Uterus (tissue), 4 donors: ENCODE measurements at places on chromosomes 4 and X. TPM values are rescaled to one million over a fixed set of nuclear protein-coding genes. Genes with fewer than 3 reads are reported as not detected.

GRCh38 chr4:8840816-8841455 is 30.7 kb downstream of the HMX1 start:
- peak; percentile 1 for DNase-seq

The CISD2 gene
- total RNA-seq, result 3.8 TPM

- DNase-seq, result no peak
Measured at GRCh38 chr4:164731827-164732474, 22.0 kb upstream of the SMIM31 start.

GRCh38 chrX:74293343-74293946 is 10.5 kb upstream of the ZCCHC13 start:
- peak; percentile 78 for DNase-seq

DNA sequence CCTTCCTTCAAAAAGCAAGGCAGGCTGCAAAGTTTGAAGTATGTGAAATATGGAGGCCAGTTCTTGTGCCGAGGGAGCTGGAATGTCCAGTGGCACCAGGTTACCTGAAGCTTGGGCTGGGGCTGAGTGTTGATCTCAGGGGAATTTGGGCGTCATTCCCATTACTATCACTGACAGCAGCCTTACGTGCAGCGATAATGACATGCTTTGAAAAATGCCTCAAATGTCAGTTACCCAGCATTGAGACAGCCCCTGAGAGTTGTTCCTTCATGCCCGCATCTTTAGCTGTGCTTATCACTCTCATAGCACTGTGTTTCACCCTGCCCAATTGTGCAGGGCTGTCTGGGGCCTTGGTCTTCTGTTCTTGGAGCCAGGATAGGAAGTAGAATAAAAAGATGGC is 27.4 kb downstream of the SLC16A2 start:
- no peak for DNase-seq

GRCh38 chrX:69028006-69028760 is 137.1 kb downstream of the PJA1 start:
- no peak for DNase-seq

DNA sequence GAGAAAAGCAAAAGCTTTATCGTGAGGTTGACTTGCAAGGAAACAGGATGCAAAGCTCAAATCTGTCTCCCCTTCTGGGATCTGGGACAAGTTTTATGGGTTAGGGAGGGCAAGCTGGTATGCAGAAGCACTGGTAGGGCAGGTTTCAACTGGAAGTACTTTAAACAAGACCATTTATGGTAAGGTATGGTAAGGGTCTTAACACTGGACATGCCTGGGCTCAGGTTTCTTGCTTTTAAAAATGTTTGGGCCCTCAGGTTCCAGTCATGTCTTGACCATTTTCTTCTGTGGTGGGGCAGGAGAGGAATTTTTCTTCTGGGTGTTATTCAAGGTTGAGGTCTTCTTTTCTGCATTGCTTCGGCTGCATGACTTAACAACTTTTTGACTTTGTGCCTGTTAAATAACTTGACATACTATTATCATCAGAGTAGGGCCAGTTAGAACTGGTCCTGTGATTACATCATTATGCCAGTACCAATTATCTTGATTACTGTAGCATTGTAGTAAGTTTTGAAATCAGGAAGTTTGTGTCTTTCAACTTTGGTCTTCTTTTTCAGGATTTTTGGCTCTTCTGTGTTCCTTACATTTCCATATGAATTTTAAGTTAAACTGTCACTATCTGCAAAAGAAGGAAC is 33.7 kb downstream of the CD38 start:
- no peak for DNase-seq

The FABP2 gene
- total RNA-seq, result not detected

DNA sequence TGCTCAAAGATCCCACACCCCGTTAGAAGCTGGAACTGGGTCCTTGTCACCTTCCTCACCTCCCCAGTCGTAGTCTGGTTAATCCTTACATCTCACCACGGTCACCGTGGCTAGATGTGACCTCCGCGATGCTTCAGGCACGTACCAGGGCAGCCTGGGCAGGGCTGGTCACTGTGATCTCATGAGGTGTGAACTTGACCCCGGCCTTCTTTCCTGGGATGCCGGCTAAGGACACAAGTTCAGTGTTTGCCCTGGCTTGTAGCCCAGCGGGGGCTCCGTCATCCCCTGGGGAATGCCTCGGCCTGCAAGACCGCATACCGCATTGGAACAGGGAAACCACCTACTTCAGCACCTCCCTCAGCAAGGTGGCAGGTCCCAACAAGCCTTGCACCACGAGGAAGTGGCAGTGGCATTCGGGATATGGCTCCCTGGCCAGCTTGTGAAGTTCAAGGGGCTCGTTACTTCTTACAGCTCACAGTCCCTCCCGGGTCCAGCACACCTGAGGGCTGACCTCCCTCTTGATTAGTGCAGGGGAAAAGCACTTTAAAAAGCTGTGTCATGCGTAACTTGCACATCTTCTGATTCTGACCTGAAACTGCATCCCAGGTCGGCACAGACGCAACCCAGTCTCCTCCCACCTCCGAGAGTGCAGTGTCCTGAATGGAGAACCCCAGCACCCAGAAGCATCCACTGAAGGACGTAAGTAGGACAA is 25.9 kb downstream of the NOP14 start:
- peak; percentile 21 for DNase-seq

DNA sequence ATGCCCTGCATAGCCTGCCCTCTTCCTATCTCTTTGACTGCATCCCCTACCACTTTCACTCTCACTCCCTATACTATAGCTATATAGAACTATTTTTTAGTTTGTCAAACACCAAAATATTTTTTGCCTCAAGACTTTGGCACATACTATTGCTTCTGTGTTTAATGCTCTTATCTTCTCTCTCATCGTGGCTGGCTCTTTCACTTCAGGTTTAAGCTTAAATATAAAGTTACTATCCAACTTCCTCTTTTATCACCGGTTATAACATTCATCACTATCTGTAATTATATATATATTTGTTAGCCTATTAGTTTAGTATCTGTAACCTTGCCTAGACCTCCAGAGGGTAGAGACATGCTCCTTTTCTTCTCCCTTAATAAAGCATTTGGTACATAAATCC is 11.5 kb upstream of the HMGB2 start:
- DNase-seq, result no peak
